Urothelium cell line (cell line): ENCODE measurements at places on chromosomes 4 and X.

DNA sequence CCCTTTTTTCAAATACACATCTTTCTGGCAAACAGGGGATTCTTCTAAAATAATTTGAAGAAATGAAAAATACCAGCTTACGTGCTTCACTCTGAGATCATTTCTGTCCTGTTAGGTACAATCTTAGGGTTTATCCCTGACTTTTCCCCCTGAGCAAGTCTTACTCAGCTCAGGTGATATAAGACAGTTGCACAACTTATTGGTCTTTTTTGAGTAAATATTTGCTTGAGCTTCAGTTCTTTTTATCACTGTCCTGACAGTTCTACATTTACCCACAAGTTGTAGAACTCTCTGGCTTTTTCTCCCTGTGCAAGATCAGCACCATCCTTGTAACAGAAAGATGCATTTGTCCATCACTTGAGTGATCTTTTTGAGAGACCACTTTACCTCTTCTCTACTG, 84.9 kb downstream of the MID1IP1 start:
- no peak for DNase-seq

GRCh38 chr4:9895333-9895705, 113.9 kb downstream of the DRD5 start:
- DNase-seq: no peak

GRCh38 chr4:163161536-163162205, 5.0 kb downstream of the NAF1 start:
- DNase-seq: peak; percentile 7

DNA sequence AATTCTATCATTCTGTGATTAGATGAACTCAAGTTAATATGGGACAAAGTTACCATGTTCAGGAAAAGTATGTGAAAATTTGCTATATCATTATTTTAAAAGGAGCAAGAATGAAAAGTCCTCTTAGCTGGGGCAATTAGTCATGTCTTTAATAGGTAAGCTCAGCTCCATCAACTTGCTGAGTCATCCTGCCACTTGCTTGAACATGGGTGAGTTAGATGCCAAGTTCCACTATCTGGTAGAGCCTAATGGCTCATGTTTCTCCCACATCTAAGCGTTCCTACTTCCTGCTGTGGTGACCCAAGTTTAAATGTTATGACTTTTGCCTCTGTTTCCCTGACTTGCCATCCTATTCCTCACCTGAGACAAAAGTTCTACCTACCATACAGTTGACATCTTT, 276.8 kb downstream of the ZNF674 start:
- peak; percentile 51 for DNase-seq

DNA sequence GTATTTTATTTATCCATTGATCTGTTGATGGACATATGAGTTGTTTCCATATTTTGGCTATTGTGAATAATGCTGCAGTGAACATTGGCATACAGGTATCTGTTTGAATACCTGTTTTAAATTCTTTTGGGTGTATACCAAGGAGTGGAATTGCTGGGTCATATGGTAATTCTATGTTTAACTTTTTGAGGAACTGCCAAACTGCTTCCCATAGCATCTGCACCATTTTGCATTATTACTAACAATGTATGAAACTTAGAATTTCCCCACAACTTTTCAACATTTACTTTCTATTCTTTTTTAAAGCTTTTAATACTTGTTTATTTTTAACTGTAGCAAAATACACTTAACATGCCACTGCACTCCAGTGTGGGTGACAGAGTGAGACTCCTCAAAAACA, 57.0 kb upstream of the MSN start:
- DNase-seq: no peak

DNA sequence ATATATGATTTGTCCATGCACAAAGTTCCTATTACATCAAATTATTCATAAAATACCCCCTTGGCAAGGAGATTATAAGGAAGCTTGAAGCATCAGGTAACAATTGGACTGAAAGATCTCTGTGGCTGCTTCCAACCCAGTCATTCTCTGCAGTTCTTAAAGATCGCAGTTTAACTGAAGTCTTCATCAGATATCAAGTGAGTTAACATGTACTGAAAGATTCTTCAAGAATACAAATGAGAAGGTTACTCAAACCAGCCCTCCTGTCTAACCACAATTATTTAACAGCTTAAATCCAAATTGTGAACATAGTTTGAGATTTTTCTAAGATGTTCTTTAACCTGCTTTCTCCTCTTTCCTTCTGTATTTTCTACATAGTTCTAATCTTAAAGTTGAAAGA, 56.1 kb downstream of the SLC10A7 start:
- no peak for DNase-seq

- no peak for DNase-seq
These were observed 9.5 kb downstream of the LGI2 start for GRCh38 chr4:25021216-25021615.

DNA sequence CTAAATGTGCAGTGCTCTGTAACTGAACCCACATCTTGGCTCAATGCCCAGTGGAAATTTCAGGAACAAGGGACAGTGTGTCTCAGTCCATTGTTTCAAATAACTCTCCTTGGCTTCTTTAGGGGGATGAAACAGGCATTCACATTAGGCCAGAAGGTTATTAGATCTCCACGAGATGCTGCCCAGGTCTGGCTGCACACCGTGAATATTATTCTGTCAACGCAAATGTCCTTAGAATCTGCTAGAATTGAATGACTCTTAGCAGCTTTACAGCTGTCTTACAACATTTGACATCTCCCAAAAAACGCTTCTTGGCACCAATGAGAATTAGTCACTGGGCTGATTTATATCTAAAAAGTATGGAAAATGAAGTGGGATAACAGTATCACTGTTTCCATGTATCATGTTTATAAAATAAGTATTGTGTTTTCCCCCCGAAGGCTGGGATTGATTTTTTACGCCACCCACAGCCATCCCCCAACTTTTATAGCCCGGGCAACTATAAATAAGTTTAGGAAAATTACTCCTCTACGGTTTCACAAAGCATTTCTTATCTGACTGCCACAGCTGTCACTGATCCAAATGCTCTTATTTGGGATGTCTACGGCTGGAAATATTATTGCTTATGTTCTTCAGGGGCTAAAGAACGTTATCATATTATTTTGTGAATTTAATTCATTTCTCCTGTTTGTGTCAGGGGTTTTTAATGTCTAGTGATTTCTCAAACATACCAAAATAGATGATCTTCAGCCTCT, 559.7 kb upstream of the FAT1 start:
- no peak for DNase-seq

DNA sequence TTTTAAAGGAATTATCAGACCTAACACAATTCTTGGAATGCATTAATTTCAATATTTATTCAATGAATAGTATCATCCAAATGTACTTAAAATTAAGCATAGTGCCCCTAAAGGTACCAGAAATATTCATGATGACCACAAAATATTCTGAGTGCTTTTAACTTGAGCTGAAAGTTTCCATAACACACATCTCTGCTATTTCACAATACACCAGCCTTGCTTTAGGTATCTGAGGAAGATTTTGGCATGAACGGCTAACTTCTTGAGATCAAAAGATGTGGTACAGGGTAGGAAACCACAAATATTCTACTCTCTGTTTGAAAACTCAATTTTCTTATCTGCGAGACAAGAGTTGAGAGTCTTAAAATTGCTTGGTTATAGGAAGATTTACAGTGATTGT, 538.3 kb upstream of the PCDH7 start:
- peak; percentile 6 for DNase-seq

GRCh38 chr4:146428298-146428697, 93.4 kb downstream of the SLC10A7 start:
- no peak for DNase-seq
